Caki2 (cell line): ENCODE measurements at places on chromosomes 5 and 9.

DNA sequence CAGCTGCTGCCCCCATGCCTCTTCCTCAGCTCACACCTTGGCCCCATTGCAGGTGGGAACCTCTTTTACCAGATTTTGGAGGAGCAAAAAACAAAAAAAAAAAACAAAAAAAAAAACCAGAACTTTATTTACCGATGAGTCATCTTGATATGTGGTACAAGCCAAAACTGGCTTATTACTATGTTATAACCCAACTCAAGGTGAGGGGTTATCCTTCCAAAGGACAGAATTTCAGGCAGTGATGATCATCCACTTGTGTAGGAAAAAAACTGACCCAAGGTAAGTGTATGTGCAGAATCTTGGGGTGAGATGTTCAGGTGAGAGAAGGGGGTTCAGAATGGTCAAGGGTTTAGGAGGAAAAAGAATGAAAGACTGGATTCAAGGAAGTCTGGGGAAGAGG lies 142.6 kb upstream of the FST start:
- no peak for DNase-seq

DNA sequence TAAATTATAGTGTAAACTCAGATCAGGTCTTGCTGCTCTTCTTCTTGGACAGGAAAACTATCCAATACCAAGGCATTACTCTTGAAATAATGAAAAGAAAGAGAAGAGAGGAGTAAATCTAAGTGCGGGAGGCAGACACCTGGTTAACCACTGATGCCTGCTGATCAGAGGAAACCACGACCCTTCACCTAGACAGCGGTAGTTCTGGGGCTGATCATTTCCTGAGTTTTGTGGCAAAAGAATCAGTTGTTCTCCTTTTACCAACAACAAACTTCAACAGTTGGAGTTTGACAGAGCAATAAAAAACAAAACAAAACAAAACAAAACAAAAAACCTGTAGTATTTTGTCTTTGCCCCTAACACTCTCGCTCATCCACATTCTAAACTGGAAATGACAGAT lies 3.0 kb downstream of the RLN1 start:
- DNase-seq: no peak

GRCh38 chr9:33988219-33988890 lies 60.3 kb downstream of the UBAP2 start:
- no peak for DNase-seq

- no peak for DNase-seq
Measured at GRCh38 chr5:10250806-10251276, 761 bp downstream of the CCT5 start.

- DNase-seq: no peak
Measured at GRCh38 chr5:128572051-128572929, 34.2 kb upstream of the FBN2 start.
